ENCODE measurements at places on chromosomes 2 and 18. TPM values are rescaled to one million over a fixed set of nuclear protein-coding genes. Genes with fewer than 3 reads are reported as not detected.

GRCh38 chr2:120439637-120440384, 93.9 kb downstream of the INHBB start:
- no peak for DNase-seq

The UCN gene
- total RNA-seq, result 0.37 TPM

GRCh38 chr2:10306901-10307463, 4.3 kb downstream of the HPCAL1 start:
- DNase-seq, result no peak

- no peak for DNase-seq
These were observed 96.6 kb downstream of the TMEM17 start for GRCh38 chr2:62409442-62409841.

- no peak for DNase-seq
These were observed 21.5 kb downstream of the ITGB1BP1 start for GRCh38 chr2:9401646-9402371.

The POTEJ gene
- 0.47 TPM for total RNA-seq

DNA sequence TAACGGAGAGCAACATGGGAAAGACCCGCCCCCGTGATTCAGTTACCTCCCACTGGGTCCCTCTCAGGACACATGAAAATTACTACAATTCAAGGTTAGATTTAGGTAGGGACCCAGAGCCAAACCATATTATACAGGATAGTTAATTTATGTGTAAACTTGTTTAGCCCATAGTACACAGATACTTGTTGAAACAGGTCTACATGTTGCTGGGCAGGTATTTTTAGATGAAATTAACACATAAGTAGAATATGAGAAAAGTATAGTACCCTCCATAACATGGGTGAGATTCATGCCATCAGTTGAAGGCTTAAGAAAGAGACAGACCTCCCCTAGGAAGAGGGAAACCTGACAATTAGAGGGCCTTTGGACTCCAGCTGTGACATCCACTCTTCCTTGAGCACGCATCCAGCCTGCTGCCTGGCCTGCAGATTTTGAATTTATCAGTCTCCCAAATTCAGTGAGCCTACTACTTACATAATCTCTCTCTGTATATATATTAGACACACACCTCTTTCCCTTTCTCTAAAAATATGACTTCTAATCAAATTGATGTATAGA, 463.5 kb upstream of the NETO1 start:
- no peak for DNase-seq

DNA sequence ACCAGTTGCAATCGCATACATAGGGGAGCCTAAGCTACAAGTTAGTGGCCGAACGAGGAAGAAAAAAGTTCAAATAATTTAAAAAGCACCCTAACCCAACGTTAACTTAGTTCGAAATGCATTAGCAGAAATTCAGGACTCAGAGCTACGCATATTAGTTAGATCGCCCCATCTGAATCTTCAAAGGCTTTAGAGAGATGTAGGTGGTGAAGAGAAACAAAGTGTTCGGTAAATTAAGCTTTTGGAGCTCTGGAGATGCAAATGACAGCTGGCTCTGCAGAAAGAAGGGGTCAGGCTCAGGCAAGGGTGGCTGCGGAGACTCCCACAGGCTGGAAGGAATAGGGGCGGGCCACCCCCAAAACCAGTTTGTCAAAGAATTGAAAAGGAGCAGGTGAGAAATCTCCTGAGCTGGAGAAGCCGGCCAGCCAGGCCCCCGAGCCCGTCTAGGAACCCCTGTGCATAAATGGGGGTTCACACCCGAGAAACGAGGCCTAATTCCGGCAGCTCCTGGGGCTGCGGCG, 621 bp downstream of the TXNL1 start:
- peak; percentile 21 for DNase-seq

DNA sequence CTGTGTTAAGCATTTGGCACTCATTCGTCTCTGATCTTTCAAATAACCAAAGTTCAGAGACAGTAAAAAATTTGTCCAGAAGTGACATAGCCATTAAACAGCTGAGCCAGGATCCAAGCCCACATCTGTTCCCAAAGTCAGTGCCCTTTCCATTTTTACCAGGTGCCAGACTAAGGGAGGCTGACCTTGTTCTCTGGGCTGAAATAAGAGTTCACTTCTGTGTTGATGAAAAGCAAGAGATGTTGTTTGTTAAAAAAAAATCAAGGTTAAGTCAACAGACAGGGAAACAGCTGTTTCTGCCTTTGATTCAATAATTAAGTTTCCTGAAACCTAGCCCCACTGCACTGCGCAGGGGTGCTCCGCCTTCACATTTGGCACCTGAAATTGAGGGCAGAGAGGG, 117.1 kb downstream of the PRKRA start:
- no peak for DNase-seq

The SCLY gene
- 26.3 TPM for total RNA-seq

The LYPD6B gene
- not detected for total RNA-seq

GRCh38 chr2:129055824-129056223, 737.2 kb upstream of the HS6ST1 start:
- DNase-seq, result no peak

The TRAPPC8 gene
- 62.8 TPM for total RNA-seq

The GCG gene
- total RNA-seq, result not detected

The LONRF2 gene
- total RNA-seq, result not detected

- peak; percentile 72 for DNase-seq
These were observed 667 bp downstream of the TRIB2 start for GRCh38 chr2:12717191-12718014.

DNA sequence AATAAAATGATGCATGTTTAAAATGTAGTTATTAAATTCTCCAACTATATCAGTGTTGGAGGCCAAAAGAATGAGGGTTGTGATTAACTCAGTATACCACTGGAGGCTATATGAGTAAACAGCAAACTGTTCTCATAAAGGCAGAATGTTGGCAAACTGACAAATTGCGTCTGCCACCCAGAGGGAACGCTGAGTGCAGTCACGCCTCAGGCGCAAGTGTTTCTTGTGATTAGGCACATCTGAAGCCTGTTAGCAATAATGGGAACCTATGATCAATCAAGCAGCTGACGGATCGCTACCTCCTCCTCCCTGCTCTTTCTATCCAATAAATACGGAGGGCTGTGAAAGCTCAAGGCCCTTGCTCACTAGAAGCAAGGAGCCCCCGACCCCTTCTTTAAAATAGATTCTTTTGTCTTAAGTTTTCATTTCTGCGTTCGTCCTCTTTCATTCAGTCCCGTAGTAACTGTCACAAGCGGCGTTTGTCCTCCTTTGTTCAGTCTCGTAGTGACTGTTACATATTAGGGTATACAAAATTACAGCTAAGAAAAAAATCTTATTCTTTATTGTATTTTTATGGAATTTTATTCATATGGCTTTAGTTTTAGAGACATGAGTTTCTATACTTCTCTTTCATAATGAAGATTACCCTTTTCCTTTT, 16.3 kb upstream of the RMND5A start:
- DNase-seq, result peak; percentile 25

The FBLN7 gene
- 2.4 TPM for total RNA-seq

GRCh38 chr2:239278361-239278760, 122.5 kb downstream of the HDAC4 start:
- no peak for DNase-seq

- no peak for DNase-seq
These were observed 69.2 kb upstream of the EPHA4 start for GRCh38 chr2:221641181-221641871.

GRCh38 chr18:63317982-63318888, 1.3 kb downstream of the BCL2 start:
- peak; percentile 24 for DNase-seq

The GREB1 gene
- 0.33 TPM for total RNA-seq

DNA sequence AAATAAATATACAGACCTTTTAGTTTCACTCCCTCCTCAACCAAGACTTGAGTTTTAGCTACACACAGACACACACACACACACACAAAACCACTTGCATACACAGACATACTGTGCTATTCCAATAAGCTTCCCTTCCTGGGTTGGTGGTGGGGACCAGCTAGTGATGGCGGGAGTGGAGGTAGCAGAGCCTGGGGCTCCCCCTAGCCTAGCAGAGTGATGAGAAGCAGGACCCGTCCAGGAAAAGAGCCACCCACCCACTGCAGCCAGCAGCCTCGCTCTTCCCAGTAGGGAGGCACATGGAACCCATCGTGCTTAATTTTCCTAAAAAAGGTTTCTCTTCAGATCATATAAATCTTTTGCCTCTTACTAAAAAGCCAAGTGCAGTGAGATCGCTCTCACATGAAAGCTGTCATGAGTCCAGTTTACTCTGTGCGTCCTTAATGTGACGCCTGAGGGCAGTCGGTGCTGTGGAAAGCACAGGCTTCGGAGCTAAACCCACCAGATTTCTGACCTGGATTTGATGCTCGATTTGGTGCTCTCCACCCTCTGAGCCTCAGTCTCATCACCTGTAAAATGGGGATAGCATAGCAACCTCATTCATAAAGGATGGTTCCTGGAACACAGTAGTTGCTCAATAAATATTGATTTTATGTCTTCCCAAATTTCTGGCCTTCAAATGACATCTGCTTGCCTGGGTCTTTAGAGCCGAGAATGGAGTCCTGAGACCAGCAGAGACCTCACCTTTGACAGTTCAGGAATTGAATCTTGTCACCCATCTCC, 60.1 kb upstream of the YWHAQ start:
- no peak for DNase-seq

DNA sequence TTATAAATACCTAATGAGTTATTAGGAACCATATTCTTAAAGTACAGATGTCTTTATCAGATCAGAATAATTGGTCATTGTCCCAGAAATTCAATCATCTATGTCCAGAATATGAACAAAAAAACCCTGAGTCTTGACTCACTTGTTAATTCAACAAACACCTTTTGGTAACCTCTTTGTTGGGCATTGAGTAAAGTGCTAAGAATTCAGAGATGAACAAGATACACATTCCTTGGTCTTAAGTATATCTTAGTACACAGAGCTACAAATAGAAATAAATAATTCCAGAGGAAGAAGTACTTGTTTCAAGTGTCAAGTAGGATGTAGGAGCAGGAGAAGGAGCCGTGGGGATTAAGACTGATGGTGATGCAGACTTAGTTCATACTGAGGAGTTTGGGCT, 798.1 kb downstream of the CPS1 start:
- DNase-seq, result no peak

DNA sequence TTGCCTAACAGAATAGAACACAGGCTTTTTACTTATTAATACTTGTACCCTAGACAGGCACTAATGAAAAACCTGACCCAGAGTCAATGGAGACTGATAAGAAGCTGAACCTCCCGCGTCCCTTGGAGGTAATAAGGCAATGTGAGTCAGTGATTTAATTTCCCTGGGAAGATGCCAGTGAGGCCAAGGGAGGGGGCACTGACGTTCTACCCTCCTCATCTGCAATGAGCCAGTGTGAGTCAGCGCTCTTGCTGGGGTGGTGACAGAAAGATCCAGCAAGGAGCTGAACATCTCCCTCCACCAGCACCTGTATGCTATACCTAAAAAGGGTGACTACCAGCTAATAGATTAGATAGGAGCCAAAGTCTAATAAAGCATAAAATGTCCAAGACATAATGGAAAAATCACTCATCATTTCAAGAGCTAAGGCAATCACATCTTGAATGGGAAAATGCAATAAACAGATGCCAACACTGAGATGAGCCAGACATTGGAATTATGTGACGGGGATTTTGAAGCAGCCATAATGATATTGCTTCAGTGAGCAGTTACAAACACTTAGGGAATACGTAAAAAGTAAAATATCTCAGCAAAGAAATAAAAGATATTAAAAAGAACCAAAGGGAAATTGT, 116.9 kb downstream of the TPGS2 start:
- DNase-seq, result no peak

DNA sequence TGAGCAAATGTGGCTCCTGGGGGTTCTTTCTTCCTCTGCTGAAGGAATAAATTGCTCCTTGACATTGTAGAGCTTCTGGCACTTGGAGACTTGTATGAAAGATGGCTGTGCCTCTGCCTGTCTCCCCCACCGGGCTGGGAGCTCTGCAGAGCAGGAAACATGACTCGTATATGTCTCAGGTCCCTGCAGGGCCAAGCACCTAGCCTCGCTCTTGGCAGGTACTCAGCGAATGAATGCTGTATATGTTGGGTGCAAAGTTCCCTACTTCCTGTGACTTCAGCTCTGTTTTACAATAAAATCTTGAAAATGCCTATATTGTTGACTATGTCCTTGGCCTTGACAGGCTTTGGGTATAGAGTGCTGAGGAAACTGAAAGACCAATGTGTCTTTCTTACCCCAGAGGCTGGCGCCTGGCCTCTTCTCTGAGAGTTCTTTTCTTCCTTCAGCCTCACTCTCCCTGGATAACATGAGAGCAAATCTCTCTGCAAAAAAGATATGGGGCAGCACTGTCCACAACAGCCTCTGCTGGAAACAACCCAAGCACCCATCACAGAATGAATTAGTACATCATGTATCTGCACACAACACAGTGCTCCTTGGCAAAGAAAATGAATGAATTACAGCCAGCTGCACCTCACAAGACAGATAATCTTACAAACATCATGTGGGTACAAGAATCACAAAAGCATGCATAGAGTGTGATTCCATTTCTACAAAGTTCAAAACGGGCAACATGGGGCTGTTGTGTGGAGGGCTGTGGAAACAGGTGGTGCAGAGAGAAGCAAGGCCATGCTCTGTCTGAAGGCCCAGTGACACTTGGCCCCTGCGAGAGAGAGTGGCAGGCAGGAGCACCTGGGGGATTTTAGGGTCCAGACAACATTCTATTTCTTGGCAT, 6.6 kb downstream of the IL1RN start:
- no peak for DNase-seq

DNA sequence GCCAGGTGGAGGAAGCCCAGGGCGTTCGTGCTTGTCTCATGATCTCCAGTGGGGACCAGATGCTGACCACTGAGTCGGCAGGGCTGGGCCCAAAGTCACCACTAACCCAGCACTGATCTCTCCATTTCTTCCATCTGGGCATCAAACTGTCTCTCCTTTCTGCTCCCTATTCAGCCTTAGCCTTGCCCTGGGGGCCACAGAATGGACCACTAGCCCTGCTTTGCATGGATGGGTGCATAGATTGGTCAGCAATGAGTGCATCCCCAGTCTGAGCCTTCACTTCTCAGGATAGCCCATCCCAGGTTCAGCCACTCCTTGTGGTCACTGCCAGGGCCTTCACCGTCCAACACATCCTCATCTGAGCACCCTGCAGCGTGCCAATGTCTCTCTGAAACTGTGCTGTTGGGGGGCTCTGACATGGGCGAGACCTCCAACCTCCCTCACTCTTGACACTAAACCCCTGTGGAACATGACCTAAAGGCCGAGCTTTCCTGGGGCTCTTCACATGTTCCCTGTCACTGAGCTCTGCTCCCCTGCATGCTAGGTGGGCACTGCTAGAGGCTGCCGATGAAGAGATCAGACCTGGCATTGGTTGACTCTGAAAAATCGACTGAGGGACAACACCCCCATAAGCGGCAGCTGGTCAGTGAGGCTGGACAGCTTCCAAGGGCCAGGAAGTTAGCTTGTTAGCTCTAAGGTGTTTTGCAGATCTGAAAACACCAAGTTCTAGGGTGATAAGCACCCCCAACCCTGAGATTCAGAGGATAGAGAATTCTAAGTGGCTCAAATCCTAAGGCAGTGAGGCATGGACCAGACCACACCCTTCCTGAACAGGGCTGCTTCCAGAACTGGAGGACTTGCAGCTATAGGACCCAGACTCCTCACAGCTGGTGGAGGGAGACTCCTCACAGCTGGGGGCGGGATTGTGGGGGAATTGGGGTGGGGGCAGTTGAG, 61.7 kb downstream of the HS1BP3 start:
- no peak for DNase-seq

GRCh38 chr18:45255197-45255890, 359.9 kb upstream of the SLC14A2 start:
- DNase-seq, result no peak

The TET3 gene
- total RNA-seq, result 8.7 TPM

The AFF3 gene
- not detected for total RNA-seq
